GM12865 (cell line): ENCODE measurements at places on chromosomes 6 and 20.

DNA sequence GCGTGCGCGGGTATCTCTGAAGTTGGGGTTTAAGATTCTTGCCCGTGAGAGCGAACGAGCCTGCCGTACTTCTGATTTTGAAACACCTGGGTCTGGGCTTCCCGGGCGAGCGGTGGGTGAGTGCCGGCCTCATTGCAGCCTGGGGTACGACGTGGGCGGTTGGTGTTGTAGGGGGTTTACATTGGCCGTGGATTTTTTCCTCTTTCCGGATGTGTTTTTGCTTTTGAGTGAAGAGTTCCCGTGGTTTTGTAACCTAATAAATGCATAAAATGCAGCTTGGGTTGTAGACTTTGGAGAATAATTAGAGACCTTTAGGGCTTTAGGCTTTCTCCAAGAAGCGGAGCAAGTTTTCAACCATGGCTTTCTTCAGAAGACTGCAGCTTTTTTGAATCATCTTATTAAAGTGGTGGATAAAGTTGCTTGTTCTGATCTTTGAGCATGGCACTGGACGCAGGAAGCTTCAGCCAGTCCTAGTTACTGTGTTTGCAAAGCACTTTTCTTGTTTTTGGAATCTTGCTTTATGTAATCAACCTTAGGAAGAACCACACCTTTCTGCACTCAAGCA is 314 bp downstream of the FARS2 start:
- peak; percentile 24 for DNase-seq

- no peak for DNase-seq
Observed at GRCh38 chr6:19835605-19836004, 1.6 kb upstream of the ID4 start.

GRCh38 chr20:25032478-25033264 is 25.3 kb downstream of the ACSS1 start:
- no peak for DNase-seq

- DNase-seq: no peak
Observed at GRCh38 chr6:165770397-165771082, 107.5 kb upstream of the PDE10A start.

DNA sequence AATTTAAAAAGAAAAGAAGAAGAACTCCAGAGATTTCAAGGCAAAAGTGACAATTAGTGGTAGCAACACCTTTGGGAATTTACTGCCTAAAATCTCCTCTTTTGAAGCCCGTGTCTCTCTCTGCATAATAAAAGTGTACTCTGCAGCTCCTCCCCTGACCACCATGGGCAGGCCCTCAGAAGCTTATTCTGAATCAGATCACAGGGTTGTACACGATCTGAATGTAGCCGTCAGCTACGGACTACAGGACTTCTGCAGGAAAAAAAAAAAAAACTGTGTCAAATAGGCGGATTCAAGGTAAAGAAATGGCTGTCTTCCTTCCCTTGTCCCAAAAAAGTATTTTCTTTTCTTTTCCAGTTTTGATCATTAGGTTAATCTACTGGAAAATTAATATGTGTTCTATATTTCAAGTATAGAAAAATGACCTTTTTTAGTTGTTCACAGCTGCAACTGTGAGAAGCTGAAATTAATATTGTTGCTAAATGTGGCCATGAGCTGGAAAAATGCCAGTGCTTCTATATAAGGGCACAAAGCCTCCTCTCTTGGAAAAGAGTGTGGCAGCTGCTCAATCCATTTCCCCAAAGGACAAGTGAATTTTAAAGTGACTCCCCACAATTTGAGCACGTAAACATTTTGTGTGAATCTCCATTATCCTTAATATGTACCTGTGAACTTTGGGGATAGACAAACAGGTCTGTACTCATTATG is 397.4 kb downstream of the C6orf118 start:
- no peak for DNase-seq

- DNase-seq: peak; percentile 75
Observed at GRCh38 chr6:3751730-3752530, 417 bp upstream of the PXDC1 start.

DNA sequence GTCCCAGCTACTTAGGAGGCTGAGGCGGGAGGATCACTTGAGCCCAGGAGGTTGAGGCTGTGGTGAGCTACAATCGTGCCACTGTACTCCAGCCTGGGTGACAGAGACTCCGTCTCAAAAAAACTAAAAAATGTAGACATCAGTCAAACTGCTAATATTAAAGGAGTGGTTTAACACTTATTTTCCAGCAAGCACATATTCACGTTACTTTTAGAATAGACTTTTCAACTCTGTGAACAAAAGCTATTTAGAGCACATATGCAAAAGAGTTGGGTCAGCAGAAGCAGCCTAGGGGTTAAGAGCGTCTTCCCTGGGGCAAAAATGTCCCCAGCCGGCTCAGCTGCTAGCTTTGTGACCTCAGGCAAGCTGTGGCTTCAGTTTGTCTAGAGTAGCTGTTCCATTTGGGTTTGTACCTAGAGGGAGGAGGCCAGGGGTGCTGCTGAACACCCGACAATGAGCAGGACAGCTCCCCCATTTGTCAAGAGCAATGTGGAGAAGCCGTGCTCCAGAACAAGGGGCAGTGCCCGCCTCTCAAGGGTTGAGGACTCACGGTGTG is 62.5 kb upstream of the PTGIS start:
- peak; percentile 93 for DNase-seq

GRCh38 chr6:112194511-112194910 is 59.9 kb downstream of the LAMA4 start:
- no peak for DNase-seq

DNA sequence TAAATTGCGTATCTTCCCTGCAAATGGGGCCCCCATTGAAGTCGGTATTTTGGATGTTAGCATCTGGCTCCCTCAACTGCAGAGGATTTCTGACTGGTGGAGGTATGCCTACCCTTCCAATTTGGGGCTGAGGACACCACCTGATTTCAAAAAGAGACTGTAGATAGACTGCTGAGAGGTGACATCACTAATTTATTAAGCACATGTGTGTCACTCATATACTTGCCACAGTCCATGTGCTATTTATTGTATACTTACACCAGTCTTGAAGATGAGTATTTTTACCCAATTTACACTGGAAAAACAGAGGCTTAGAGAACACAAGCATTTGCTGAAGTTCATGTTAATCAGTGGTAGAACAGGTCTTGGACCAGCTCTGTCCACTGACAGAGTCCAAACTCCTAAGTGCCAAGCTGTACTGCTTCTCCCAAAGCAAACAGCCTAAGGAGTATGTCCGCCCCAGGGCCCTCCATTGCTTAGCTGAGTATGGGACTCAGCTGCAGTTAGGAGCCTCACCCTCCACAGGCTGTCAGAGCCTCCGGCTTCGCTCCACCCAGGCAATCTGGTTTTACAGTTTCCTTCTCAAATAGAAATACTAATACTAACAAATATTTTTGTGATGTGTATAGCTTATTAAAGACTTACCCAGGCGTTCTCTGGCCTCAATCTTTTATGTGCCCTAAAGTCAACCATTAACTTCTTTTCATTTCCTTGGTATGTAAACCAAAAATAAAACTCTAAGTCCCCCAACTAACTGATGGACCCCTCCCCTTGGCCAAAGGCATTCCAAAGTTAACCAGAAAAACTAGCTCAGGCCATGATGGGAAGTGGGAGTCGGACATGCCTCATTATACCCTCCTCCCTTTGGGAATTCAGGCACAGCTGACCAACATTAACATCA is 17.5 kb downstream of the RIN2 start:
- no peak for DNase-seq

DNA sequence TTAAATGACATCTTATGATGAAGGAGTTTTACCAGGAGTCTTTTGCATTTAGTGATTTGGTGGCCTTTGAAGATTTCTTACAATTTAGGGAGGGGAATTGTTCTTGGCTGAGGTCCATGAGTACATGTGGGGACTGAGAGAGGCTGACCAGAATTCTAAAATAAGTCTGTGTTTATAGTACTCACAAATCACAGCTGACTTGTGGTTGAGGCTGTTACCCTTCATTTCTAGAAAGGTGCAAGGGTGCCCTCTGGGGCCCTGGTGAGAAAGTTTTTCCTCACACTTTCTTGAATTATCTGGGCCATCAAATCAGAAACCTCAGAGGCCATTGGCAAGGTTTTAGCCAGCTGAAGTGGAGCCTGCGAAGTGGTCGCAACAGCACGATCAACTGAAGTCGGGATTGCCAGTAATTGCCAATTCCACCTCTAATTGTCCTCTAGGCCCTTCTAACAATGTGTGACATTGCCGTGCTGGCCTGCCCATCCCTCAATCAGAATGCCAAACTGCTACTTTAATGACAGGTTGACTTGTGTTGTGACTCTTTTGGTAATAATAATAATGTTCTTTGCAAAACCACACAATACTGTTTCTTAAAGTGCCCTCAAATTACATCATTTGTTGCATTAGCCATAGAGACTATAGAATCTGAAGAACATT is 221.6 kb downstream of the OGFRL1 start:
- peak; percentile 58 for DNase-seq

- no peak for DNase-seq
Observed at GRCh38 chr6:37488476-37488875, 11.2 kb downstream of the CCDC167 start.

GRCh38 chr20:49320460-49320859 is 42.6 kb upstream of the ZNFX1 start:
- DNase-seq: no peak

DNA sequence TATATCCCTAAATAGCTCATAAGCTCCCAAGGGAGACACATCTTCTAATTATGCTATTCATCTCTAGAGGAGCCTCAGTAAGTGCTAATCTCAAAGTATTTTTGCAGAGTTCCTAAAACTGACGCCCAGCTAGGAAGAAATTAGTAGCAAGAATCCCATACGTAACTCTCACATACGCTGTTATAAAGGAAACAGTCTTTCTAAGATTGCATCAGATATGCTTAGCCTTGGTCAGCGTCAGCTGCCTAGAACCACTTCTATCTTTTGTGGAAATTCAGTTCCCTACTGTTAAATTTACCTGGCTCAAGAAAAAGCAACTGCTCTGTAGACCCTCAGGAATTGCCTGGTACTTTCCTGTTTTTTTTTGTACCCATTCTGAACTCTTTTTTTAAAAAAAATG is 13.6 kb downstream of the RIPOR2 start:
- no peak for DNase-seq

- DNase-seq: no peak
Observed at GRCh38 chr20:61887596-61888093, 178.0 kb downstream of the TAF4 start.

DNA sequence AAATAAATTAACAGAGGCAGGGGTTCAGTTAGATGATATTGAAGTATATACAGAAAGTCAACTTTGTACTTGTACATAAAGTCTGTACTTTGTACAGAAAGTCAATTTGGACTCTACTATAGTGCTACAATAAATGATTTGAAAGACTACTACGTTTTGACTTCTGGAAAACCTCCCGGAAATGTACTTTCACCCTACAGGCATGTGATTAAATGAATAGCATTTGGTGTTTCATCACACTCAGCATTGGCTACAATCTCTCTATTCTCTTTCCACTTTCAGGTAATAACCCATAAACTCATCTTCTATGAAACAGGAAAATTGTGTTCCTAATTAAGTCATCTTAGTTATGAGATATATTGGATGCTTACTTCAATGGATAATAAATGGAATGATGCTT is 25.6 kb upstream of the MC3R start:
- DNase-seq: no peak

GRCh38 chr20:50054626-50055511 is 58.1 kb downstream of the UBE2V1 start:
- no peak for DNase-seq

DNA sequence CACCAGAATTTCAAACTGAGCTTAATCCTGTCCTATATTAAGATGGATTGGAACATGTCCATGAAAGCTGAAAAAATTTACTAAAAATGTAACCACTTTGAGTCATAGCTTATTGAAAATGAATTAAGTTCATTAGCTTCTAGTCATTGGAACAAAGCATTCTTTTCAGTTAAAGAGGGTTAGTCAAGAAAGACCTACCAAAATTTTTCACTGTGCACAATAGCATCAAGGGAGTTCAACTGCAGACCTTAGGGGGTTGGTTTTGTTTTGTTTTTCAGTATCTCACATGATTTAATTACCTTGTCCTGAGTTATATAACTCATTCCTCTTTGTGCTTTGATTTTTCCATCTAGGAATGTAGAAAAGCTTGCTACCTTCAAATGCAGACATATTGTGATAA is 2.8 kb downstream of the SLC2A12 start:
- no peak for DNase-seq

GRCh38 chr20:18796282-18796833 is 17.2 kb upstream of the SCP2D1 start:
- peak; percentile 58 for DNase-seq

GRCh38 chr20:51064137-51064536 is 41.2 kb upstream of the KCNG1 start:
- no peak for DNase-seq
